ENCODE measurements at places on chromosomes 1 and 21. TPM values are rescaled to one million over a fixed set of nuclear protein-coding genes. Genes with fewer than 3 reads are reported as not detected.

PKLR gene
- not detected for total RNA-seq

DNA sequence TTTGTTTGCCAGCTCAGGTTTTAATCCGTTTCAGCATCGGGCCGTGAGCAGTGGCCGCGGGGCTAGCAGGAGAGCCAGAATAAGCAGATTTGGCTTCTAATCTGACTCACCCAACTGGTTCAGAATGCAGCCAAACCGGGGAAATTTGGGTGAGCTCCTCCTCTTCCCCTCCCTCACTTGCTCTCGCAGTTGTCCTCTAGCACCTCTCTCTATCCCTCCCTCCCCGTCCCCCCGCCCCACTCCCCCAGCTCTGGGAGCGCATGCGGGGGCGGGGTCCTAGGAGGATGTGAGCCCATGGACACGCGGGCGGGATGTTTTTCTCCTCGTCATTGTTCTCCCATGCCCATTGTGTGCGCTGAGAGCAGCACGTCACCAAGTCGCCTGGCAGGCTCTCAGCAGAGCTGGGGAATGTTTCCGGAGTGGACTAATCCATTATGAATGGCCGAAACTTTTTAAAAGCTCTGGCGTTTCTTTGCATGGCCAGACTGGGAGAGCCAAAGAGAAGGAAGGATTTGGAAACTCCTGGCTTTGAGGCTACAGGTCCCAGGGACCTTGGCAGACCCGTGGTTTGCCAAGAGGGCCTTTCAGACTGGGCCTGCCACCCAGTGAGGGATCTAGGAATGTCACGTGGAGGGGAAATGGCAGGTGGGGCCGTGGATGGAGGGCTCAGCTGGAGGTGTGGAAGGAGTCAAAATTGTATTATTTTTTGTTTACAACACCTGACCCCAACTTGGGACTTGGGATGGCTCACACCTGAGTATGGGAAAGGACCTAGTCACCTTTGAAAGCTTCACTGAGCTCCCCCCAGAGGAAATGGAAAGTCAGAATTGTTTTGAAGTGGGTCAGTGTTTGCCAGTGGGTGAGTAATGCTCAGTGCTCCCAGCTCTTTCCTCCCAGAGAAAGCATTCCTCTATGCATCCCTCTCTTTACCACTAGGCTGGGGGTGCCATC is 39.2 kb downstream of the CDK18 start:
- peak; percentile 76 for DNase-seq
- H3K36me3 ChIP-seq: no peaks in the 10 kb centered on the region
- H3K27me3 ChIP-seq: no peaks in the 10 kb centered on the region
- H3K27ac ChIP-seq: peak overlapping the region; percentile 48
- peak overlapping the region; percentile 5 for H3K4me3 ChIP-seq

DNA sequence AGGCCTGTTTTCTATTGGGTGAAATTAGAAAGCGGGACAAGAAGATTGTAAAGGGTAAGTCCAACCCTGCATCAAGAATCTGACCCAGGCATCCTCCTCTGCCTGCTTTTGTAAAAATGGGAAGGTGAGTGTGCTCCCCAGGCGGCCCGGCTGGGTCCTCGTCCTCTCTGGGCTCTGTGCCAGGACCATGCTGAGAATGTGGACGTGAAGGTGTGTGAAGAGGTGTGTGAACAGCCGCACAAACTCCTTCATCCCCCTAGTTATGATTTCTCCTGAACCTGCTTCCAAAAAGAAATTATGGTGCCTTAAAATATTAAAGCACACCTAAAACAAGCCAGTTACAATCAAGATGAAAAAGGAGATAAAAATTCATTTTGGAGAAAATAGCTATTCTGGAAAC is 185.7 kb downstream of the IGSF21 start:
- H3K27ac ChIP-seq: no peak overlapping the region
- H3K4me1 ChIP-seq: no peaks in the 10 kb centered on the region
- no peak for DNase-seq
- H3K36me3 ChIP-seq: no peaks in the 10 kb centered on the region
- H3K4me3 ChIP-seq: no peak overlapping the region

- no peaks in the 10 kb centered on the region for H3K27me3 ChIP-seq
- no peak overlapping the region for H3K4me3 ChIP-seq
- H3K27ac ChIP-seq: no peak overlapping the region
- no peaks in the 10 kb centered on the region for H3K4me1 ChIP-seq
- DNase-seq: no peak
Measured at GRCh38 chr1:81029266-81029665, 771.5 kb upstream of the ADGRL2 start.

DNA sequence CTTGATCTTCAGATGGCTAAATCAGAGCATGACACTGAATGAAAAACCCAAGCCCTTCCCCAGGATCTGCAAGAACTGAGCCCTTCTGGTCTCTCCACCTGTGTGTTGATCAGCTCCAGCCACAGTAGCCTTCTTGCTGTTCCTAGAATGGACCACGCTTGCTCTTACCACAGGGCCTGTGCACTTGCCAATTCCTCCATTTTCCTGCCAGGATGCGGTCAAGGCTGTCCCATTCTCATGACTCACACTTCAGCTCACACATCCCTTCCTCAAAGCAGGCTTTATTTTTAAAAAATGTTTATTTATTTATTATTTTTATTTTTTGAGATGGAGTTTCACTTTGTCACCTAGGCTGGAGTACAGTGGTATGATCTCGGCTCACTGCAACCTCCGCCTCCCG is 43.6 kb upstream of the GRHL3 start:
- H3K4me3 ChIP-seq: no peak overlapping the region
- H3K27ac ChIP-seq: no peak overlapping the region
- peaks cover 26% of the 10 kb centered on the region for H3K27me3 ChIP-seq
- H3K4me1 ChIP-seq: no peaks in the 10 kb centered on the region
- DNase-seq: no peak

GRCh38 chr1:236275586-236275985 is 6.2 kb downstream of the ERO1B start:
- peaks cover 5% of the 10 kb centered on the region for H3K4me1 ChIP-seq
- H3K36me3 ChIP-seq: no peaks in the 10 kb centered on the region
- no peak overlapping the region for H3K27ac ChIP-seq
- H3K4me3 ChIP-seq: no peak overlapping the region
- no peak for DNase-seq

GRCh38 chr1:21491488-21492355 is 17.5 kb upstream of the ALPL start:
- DNase-seq: no peak
- no peaks in the 10 kb centered on the region for H3K27me3 ChIP-seq
- no peaks in the 10 kb centered on the region for H3K36me3 ChIP-seq
- no peak overlapping the region for H3K27ac ChIP-seq
- no peak overlapping the region for H3K4me3 ChIP-seq

PTPN22 gene
- 0.71 TPM for total RNA-seq

GRCh38 chr1:109393617-109394233 is 4.0 kb downstream of the SORT1 start:
- peak overlapping the region; percentile 97 for H3K27ac ChIP-seq
- H3K27me3 ChIP-seq: no peaks in the 10 kb centered on the region
- peaks cover 66% of the 10 kb centered on the region for H3K4me1 ChIP-seq

DNA sequence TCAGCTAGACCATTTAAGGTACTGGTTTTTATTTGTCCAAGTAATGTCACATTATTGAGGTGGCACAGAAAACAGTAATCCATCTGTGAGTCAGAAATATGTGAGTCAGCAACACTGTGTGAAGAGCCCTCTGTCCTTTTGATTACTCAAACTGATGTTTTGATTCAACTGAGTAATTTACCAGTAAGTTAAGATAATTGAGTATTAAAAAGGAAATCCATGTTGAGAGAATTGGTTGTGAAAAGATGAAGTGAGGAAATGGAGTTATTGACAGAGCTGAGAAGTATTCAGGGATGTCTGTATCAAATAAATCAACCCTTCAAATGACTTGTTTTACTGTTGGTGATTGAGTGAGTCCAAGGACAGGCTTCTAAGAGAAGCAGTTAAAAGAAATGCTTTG is 302.7 kb upstream of the SGIP1 start:
- no peaks in the 10 kb centered on the region for H3K36me3 ChIP-seq
- no peaks in the 10 kb centered on the region for H3K27me3 ChIP-seq
- no peak for DNase-seq
- H3K4me1 ChIP-seq: no peaks in the 10 kb centered on the region
